ENCODE measurements at places on chromosomes 4 and X. TPM values are rescaled to one million over a fixed set of nuclear protein-coding genes. Genes with fewer than 3 reads are reported as not detected.

The CBR4 gene
- 55.9 TPM for total RNA-seq

The VCX3A gene
- not detected for total RNA-seq

The SPANXD gene
- not detected for total RNA-seq

The SPP1 gene
- 189 TPM for total RNA-seq

The TLR7 gene
- total RNA-seq, result 1.1 TPM

The POF1B gene
- 2.1 TPM for total RNA-seq

The BTC gene
- 8.0 TPM for total RNA-seq

The RNF128 gene
- total RNA-seq, result 0.38 TPM

The CCKAR gene
- total RNA-seq, result 1.3 TPM

The RADX gene
- total RNA-seq, result 7.9 TPM

The TKTL2 gene
- total RNA-seq, result 0.33 TPM

The SH3D19 gene
- 59.9 TPM for total RNA-seq

The RHOXF1 gene
- total RNA-seq, result not detected

The PAGE1 gene
- total RNA-seq, result not detected

The NSG1 gene
- 54.9 TPM for total RNA-seq

The PNCK gene
- 29.3 TPM for total RNA-seq

The RHOXF2B gene
- not detected for total RNA-seq

The CXCL9 gene
- not detected for total RNA-seq

The RFC1 gene
- total RNA-seq, result 58.2 TPM

The AWAT2 gene
- not detected for total RNA-seq

The DIPK2B gene
- 13.6 TPM for total RNA-seq

The OPRPN gene
- 9.1 TPM for total RNA-seq

The DGKK gene
- total RNA-seq, result 0.16 TPM

Measured in camera-type eye (tissue), 1 donor.